ENCODE measurements at places on chromosomes 2 and 18.

GRCh38 chr2:42185220-42185921 is 16.2 kb downstream of the EML4 start:
- no peak for DNase-seq

- no peak for DNase-seq
Measured at GRCh38 chr18:5992381-5992780, 97.1 kb upstream of the TMEM200C start.

- DNase-seq: no peak
Measured at GRCh38 chr18:70219688-70220087, 14.2 kb upstream of the RTTN start.

DNA sequence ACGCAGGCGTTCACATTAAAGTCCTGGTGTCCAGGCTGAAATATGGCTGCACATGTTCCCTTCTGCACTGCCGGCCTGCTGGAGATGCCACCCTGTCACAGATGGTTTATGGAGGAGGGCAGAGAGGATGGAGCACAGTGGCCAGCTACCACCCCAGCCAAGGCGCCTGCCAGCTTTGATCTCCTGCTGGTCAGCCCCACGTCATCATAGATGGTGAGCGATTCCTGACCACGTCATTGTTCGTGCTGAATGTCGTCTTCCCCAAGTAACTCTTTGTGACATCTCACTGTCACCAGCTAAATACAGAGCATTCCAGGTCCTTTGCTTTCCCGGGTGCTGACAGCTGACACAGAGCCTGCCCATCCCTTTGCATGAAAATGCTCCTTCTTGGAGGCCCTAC is 248.3 kb downstream of the TTC32 start:
- DNase-seq: no peak

GRCh38 chr2:71505770-71506140 is 52.4 kb downstream of the DYSF start:
- DNase-seq: no peak

DNA sequence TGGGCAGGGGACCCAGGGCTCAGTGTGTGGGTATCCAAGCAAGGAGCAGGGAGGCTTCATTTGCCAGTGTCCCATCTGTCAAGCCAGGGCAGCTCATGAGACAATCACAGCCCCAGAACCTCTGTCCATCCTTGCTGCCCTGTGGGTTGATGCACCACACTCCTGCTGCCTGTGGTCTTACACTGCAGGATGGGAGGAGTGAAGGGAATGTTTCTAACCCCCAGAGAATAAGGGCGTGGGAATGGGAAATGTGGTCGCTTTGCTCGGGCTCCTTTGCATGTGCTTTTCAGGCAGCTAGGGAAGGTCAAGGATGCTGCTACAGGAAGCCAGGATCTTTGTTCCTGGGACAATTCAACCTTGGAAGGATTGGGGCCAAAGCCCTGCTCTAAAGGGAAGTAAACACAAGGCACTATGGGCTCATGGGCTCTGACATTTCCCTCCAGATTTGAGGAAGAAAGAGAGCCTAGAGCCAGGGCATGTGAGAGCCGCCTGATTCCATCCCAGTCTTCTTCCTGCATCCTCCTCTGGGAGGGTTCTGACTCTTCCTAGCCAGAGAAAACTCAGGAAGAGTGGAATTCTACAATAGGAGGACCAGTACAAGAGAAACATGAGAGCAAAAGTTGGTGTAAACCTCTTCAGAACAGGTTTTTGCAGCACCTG is 18.8 kb upstream of the MAP3K20 start:
- no peak for DNase-seq

DNA sequence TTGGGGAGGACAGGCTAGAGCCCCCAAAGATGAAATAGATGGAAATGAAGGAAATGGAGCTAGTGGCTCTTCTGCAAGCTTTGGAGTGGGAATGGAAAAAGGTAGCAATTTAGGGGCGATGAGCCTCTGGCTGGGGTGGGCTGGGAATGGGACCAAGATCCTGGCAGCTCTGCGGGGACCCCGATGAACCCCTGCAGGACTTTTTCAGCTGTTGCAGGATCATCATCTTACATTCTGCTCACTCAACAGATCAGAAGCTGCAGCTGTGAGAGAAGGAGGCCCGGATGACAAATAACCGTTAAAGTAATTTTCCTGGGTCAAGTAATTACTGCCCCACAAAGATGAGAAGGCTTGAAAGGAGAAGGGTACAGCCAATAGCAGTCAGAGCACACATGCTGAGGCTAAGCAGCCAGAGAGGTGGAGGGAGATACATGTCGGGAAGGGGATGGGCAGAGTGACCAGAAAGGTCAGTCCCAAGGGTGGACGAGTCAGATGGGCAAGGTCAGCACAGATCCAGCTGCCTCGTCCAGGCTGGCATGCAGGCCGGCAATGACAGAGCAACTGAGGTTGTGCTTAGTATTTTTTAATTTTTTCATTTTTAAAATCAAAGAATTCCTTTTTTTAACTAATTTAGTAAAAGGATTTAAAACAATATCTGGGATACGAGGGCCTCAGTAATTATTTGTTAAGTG is 245.0 kb upstream of the RAB6C start:
- no peak for DNase-seq

- DNase-seq: no peak
Measured at GRCh38 chr2:221455214-221455613, 116.9 kb downstream of the EPHA4 start.
